ENCODE measurements at places on chromosomes 11 and 22.

- DNase-seq, result no peak
These were observed 29.1 kb upstream of the FGF19 start for GRCh38 chr11:69732910-69733309.

- no peak for DNase-seq
These were observed 19.5 kb downstream of the WNT11 start for GRCh38 chr11:76186776-76187279.

DNA sequence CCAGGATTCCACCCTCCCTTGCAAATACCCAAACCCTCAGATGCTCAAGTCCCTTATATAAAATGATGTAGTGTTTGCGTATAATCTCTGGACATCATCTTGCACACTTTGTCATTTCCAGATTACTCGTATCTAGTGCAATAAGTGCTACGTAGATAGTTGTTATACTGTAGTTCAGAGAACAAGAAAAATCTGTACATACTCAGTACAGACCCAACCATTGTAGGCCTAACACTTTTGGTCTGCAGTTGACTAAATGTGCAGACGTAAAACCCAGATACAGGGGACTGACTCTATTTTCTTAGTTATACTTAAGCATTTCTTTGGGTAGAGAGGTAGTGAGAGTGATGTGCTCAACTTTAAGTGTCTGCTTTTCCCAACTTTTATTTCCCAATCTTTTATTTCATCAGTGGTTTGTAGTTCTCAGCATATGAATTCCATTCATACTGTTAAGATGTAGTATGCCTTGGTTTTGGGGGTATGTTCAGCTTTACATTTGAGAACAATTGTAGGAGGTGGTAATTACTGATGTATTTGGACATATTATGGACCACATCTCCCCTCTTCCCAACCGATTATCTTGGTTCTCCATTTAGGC lies 43.9 kb downstream of the DDX6 start:
- DNase-seq, result no peak

DNA sequence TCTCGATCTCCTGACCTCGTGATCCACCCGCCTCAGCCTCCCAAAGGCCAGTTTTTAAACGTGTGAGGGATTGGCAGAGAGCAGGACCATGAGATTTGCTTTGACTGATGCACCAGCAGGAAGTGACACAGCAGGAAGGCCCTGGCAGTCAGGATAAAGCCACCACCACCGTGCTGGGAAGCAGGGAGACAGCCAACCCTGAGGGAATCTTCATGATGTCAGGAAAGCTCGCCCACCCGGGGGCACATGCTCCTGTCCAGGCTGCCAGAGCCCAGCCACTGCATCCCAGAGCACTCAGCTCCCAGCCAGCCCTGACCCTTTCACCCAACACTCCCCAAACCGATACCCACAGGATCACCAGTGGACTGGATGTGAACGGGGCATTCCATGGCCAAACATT lies 6.1 kb downstream of the TUBGCP6 start:
- DNase-seq, result no peak

GRCh38 chr22:27614006-27614649 lies 187.4 kb downstream of the MN1 start:
- no peak for DNase-seq

DNA sequence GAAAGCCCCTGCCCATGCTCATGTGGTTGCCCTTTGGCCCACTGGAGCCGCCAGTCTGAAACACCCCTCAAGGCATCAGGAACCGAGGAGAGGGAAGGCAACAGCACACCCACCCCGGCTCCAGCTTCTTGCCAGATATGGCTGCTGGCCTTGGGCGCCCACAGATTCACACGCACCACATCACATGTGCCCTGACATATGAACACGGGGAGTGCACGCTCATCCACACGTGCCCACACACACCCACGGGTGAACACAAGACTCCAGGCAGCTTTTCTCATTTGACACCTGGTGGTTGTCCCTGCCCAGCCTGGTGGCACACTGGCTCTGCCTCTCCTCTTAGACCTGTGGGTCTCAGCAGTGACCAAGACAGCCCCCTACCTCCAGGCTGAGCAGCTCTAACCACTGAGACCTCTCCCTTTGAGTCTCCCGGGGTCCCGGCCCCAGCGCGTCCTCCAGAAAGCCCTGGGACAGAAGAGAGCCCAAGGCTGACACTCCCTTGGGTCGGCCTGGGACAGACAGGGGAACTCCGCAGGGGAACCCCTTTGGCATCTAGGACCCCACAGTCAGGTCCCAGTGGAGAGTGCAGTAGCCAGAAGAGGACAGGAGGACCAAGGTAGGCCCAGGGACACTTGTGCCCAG lies 2.7 kb upstream of the MAPK12 start:
- no peak for DNase-seq

- DNase-seq, result no peak
These were observed 92.1 kb upstream of the NARS2 start for GRCh38 chr11:78666675-78667160.

DNA sequence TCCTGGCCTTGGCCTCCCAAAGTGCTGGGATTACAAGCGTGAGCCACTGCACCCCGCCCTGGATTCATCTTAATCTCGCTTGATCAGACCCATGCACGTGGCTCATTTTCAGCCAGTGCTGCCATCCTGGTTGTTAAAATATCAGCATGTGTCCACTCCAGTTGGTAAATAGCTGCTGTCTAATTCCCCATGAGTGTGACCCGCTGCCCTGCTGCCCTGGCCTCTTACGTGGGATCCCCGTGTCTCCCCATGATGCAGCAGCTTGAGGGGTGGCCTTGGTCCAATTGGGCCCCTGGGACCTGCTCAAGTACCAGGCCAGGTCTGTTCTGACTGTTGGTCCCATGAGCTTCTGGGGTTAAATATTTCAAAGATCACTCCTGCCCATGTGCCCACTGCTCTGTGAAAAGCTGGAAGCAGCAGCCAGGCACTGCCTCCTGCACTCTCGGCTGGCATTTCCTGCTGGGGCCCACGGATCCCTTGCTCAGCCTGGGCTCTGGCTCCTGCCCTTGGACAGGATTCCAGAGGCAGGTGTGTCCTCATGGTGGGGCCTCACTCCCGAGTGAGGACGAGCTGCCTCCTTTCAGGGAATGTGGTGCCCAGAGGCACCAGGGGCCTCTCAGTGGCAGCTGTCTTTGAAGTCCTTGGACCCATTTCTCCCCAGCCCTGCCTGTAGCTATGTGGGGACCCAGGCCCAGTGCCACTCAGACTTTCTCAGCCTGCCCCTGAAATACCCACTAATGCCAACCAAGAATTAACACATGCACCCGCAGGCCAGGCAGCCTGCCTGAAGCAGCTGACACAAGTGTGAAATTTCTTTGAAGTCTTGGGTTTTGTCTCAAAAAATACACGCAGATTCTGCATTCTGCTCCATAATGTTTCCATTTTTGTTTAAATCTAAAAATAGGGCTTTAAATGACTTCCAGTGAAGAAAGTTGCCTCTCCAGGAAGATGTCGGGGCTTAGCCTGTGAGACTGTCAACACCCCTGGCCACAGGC lies 38.1 kb upstream of the PRDM11 start:
- no peak for DNase-seq

DNA sequence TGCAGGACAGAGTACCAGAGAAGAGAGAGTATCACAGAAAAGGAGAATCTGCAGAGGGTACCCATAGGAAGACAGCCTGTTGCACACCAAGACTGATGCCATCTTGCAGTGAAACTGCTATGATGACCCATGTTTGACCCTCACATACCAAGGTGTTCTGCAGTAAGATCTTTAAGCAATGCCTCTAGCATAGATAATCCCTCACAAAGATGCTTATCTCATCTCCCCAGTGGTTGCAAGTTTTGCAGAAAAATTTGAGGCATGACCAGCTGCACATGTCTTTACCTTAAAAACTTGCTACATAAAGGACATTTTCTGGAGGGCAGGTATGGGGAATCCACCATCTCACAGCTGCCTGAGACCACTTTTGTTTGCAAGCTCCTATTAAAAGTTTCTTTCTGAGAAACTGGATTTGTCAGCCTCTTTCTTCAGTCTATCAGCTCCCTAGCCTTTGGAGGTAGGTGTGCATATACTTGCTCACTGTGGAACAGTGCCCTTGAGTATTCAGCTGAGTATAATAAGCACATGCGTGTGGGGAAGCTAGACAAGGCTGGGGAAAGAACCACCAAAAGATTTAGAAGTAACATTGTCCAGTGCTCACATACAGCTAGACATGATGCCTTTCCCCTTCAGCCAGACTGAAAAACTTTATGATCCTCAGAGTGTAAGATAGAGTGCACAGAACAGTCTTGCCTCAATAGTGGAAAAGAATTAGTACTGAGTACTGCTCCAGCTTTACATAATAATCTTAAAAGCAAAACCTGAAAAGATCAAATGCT lies 100.3 kb upstream of the TEAD1 start:
- no peak for DNase-seq

DNA sequence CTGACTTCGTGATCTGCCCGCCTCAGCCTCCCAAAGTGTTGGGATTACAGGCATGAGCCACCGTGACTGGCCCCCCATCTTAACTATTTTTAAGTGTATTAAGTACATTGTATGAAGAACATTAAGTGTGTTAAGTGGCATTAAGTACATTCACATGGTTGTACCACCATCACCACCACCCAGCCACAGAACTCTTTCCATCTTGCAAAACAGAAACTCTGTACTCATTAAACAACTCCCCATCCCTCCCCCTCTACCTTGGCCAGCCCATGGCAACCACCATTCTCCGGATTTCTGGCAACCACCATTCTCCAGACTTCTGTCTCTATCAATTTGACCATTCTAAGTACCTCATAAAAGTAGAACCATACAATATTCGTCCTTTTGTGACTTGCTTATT lies 17.8 kb upstream of the PEX26 start:
- DNase-seq, result no peak
